ENCODE measurements at places on chromosomes 12 and 14.

DNA sequence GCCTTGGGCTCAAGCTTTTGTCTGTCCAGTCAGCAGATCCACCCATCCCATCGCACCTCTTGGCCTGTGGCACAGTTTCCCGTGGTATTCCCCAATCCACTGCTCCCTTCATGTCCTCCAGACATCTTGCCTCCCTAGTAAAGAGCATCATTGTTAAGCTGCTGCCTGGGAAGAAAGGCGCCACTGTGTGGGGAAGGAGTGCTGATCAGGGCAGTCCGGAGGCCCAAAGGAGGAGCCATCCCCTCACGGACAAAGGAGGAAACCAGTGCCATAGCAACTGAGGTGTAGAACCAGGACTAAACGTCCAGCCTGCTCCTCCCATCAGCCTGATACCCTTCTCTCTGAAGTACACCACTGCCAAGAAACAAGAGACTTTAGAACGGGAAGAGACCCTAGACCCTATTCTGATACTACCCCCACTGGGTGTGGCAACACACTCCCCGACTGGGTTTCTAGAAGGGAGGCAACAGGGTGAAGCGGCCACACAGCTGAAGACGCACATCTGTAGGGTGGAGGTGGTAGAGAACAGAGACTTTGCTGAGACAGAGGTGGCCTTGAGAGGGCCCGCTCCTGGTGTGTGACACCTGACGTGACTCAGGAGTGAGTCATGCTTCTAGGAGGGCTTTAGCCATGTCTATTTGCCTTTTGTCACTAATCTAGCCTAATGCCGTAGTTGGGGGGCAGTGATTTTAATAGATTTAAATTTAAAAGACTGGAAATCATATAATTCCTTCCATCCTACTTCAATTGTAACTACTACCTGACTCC, 185.0 kb downstream of the DPF3 start:
- DNase-seq, result no peak

- no peak for DNase-seq
Observed at GRCh38 chr14:67199016-67199415, 9.8 kb downstream of the GARIN2 start.

- no peak for DNase-seq
Observed at GRCh38 chr14:22849212-22849819, 12.9 kb downstream of the MMP14 start.

DNA sequence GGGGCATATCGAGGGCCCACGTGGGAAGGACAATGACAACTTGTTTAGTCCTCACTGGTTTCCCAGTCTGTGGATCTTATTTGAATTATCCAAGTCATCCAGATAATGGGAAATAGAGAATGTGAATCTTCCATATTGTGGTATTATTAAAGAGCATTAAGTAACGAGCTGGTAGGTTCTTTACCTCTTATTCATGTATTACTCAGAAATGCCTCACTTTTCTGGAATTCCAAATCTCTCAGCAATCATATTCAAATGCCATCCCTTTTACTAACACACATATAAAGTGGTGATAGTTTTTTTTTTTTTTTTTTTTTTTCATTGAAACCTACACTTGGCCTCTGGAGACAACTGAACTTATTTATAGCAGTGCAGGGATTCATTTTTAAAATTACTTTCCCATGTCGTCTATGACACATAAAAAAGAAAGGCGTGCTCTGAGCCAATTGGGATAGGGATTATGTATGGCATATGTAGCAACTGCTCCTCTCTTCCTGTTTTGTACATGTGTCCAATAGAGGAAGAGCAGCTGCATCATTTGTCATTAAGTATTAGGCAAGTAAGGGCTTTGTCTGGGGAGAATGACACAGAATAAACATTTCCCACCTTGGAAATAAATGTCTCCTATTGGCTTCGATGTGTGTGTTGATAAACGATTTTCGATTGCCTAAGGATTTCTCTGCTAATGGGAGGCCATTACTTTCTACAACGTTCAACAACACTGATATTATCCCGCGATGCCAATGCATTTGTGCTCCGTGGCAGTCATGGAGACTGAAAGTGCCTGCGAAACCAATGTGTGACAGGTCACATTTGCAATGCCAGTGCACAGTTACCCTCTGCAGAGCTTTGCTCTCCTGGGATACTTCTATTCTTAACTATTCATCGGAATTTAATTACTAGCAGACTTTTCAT, 78.6 kb upstream of the IFNG-AS1 start:
- no peak for DNase-seq

GRCh38 chr14:60963761-60964160, 17.1 kb downstream of the TRMT5 start:
- DNase-seq, result no peak

GRCh38 chr12:51951843-51952722, 584 bp downstream of the ACVR1B start:
- DNase-seq, result no peak

GRCh38 chr14:91350483-91350812, 67.2 kb downstream of the CCDC88C start:
- DNase-seq, result no peak

GRCh38 chr12:89280833-89281538, 71.3 kb downstream of the DUSP6 start:
- no peak for DNase-seq

DNA sequence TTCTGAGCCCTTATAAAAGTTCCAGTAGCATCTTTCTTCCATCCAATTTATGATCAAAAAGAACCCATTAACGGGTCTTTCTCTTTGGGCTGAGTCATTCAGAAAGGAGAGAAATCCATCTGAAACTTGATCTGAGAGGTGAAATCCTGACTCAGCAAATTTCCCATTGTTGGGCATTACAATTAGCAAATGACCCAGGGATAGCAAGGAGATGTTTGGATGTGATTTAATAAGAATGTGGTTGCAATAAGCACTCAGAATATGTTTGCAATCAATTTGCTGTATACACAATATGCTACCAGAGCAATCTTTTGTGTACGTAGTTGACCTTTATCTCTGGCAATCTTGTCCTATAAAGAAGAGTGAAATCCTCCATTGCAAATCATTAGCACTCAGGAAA, 122.7 kb downstream of the CCDC60 start:
- DNase-seq, result no peak

DNA sequence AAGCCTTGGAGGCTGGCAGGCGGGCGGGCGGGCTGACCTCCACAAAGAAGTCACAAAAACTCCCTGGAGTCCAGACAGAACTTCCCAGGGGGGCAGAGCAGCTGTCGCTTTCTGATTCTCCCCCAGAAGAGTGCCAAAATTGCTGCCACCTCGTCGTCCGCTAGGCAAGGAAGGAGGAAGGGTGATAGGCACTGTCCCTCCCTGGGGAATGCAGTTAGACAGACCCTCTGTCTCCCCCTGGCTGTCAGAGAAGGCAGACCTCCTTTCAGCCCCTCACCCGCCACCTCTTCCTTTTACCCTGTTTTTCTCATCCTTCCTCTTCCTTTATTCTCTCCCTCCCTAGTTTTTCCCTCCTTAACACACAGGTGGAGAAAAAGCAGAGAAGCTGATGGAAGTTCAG, 18.7 kb downstream of the GRIN2B start:
- DNase-seq, result no peak

- no peak for DNase-seq
Observed at GRCh38 chr12:122062832-122063693, 15.5 kb upstream of the MLXIP start.

- peak; percentile 46 for DNase-seq
Observed at GRCh38 chr12:95548056-95548538, 3.2 kb downstream of the USP44 start.

DNA sequence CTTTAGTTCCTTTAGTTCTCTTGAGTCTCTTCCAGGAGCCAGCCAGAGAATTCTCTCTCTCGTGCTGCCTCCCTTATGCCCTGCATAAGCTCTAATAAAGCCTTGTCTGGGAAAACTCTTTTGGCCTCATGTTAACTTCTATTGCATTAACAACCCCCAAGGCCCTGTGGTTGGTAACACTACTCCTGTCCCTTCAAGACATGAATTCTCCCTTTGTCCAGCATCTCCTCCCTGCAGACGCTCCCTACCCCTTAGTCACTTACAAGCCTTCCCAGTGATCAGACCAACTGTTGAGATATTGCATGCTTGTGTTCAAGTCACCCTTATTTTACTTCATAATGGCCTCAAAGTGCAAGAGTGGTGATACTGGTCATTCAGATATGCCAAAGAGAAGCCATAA, 12.1 kb downstream of the LTBR start:
- no peak for DNase-seq
